ENCODE measurements at places on chromosomes 1 and 21.

GRCh38 chr1:178470411-178470960 lies 26.3 kb downstream of the CLEC20A start:
- no peak for DNase-seq

DNA sequence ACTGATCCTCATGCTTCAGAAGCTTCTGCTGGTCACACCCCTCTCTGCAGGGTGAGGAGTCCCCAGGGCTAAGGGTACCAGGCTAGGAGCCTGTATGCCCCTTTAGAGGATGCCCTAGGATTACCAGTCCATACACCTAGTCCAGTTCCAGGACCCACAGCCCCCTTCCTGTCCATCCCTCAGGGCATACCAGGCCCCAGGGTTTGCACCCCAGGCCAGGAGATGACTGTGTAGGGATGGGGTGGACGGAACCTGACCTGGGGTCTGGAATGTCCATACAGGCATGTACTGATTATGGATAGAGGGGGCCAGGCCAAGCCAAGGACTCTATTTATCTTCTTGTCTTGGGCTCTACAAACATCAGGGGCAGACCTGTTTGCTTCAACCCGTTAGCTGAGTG lies 34.9 kb downstream of the TRIM67 start:
- DNase-seq = no peak

DNA sequence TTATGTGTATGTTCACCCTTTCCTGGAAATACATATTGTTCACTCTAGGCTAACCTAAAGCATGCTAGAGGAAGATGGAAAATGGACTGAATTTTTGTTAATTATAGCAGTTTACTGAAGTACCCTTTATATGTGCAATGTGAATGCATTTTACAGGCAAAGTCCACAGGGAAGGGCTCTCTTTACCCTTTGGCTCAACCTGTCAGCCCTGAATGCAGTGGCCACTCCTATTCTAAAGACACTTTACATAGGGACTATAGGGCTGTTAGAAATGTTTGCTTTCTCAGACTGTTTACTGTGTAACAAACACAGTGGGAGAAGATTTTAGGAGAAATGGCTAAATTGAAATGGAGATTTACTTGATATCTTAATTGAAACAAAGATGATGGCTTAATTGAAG lies 78.5 kb downstream of the BRINP2 start:
- no peak for DNase-seq

- no peak for DNase-seq
These were observed 627.4 kb downstream of the LMO4 start for GRCh38 chr1:87956072-87956471.

GRCh38 chr1:170856455-170856854 lies 78.9 kb upstream of the MROH9 start:
- no peak for DNase-seq

DNA sequence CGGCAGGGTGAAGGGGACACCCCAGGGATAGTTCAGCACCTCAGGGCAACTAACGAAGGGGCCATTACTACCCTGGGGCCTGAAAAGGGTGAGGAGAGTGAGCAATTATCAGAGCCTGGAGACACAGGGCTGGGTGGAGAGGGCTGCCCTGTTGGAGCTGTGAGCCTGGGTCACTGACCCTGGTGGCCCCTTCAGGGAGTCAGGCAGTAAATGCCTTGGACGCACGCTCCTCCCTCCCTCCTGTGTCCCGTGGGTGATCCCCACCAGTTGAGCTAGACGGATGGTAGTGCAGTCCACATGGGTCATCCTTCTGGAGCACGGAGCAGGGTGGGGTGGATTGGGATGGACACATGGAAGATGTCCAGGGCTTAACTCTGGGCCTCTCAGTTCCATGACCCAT lies 305.3 kb downstream of the PTPRU start:
- no peak for DNase-seq

GRCh38 chr1:54571803-54572541 lies 23.9 kb downstream of the ACOT11 start:
- DNase-seq = no peak

- DNase-seq = no peak
These were observed 104.1 kb upstream of the SLC25A33 start for GRCh38 chr1:9435153-9435636.

- no peak for DNase-seq
These were observed 8.7 kb upstream of the TNFRSF4 start for GRCh38 chr1:1222575-1223225.

DNA sequence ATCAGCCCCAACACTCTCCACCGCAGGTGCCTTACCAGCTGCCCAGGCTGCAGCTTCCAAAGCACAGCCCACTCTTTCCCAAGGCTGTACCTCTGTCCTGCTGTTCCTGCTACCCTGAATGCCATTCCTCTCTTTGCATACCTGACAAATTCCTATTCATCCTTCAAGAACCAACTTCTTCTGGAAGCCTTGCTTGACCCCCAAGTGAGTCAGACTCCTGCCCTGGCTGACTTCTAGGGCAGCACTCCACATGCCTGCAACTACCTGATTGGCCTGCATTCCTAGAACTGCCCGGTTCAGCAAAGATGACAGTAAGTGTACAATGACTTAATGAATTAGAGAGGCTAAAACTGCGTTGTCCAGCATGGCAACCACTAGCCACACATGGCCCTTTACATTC lies 20.8 kb upstream of the PDZK1IP1 start:
- DNase-seq = no peak

DNA sequence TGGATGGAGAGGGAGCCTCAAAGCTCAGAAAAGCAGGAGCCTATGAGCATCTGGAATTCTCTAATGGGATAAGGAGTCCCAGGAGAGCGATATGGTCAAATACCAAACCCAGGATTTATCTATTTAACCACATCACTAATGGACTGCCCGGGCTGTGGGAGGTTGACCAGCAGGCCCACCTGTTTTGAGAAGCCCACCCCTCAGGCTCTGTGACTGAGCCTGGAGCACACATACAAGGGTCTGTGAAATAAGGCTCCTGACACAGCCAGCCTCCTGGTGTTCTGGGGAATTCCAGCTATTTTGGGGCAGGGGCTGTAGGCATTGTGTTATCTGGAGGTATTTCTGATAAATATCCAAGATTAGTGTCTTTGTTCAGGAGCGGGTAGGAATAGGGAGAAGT lies 132.0 kb upstream of the C1orf21 start:
- no peak for DNase-seq

- DNase-seq = no peak
These were observed 48.7 kb upstream of the ACTL8 start for GRCh38 chr1:17706445-17706844.

GRCh38 chr21:27818847-27819246 lies 852.0 kb upstream of the ADAMTS5 start:
- DNase-seq = no peak

DNA sequence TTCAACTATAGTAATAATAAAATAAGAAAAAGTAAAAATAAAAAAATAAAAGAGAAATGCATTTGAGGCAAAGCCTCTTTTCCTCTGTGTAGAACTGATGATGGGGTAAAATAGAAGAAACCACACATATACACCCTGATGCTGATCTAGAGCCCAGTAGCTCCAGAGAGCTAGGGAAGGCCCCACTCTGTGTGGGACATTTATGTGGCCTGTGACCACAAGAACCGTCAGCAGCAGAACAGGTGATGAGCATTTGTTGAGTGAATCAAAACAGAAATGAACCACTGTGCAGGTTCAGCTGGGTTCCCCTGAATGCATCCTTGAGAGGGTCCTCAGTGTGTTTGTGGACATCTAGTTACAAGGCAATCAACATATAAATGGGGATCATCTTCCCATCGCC lies 221.8 kb upstream of the HOOK1 start:
- DNase-seq = no peak

DNA sequence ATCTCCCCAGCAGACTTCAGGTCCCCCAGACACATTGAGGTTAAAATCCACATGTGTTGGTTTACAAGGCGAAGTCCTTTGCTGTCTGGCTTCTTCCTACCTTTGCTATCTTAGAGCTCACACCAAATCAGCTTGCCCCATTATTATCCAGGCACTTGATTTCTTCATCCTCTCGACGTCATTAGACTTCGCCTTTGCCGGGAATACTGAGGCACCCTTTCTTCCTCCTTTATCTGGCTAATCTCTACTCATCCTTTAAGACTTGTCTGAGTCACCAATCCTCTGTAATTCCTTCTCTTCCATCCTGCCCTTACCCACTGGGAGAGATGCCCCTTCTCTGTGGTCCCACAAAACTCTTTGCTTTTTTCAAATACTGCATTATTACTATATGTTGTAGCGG lies 9.2 kb upstream of the XCL2 start:
- DNase-seq = no peak

DNA sequence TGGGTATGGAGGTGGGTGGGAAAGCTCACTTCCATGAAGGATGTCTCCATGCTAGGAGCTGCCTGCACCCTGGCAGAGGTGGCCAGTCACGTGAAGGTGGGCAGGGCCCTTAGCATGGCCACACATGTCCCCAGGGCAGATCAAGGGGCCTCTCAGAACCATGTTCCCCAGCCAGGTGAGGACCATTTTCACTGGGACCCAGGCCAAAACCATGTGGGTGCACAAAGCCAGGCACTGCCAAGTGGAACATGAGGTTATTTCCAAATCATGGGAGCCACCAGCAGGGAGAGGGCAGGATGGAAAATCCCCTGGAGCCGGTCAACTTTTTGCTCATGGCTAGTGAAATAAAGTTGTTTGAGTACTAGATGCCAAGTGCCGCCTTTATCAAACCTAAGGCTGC lies 9.7 kb downstream of the ZNF692 start:
- no peak for DNase-seq

DNA sequence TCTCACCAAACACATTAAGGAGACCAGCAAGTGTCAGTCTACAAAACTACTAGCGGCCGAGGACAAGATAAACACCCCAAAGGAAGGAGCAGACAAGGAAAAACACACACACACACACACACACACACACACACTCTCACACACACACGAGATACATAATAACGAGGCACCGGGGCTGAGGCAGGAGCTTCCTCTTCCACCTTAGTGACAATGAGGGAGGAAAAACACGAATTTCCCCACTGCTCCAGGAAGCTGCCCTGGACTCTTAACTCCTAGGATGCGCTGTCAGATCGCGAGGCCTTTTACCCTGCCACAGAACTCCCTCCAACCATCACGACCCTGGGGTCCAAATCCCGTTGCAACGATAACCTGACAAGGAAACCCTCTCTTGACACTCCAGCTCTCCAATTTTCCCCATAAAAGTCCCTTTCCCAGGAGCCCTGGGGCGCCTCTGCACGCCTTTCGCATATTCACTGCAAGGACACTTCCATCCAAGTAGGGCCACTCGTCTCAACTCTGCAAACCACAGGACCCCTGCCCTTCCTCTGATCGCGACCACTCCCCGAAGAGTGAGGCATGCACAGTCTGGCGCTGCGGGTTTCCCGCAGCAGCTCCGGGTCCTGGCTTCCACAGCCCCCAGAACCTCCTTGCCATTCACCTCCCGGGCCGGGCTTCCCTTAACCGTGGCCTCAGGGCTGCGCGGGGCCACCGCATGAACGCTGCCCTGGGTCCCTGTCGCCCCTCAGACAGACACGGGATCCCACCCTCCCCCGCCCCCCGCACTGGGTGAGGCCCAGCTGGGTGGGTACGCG lies 581 bp downstream of the ETV3 start:
- DNase-seq = no peak

DNA sequence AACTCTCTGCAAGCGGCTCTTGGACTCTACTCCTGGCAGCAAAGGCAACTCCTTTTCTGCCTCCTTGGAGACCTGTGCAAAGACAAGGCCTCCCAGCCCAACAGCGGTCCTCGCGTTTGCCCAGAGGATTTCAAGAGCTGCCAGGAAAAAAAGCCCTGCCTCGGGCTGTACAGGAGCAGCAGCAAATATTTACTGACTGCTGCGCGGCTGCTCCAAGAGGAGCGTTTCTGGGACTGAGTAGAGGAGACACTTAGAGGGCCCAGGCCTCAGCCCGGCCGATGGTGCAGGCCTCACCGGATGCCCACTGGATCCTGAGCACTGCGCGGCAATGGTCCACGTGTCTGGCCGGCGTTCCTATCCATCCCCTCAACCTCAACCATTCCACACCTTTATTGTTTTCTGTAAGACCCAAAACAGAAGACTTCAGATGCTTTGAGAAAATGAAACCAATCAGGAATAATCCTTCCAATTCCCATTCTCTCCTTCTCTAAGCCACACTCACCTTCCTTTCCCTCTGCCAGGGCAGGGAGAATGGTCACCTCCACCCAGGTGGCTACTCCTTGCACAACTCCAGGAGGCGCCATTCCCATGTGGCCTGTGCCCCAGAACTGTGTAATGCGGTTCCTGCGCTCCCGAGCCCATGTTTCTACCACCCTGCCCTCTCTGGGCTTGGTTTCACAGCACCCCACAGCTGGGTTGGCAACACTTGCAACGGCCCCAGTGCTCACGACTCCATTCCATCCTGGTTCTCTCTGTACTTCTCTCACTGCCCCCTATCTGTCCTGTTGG lies 215.8 kb downstream of the TRABD2B start:
- DNase-seq = no peak

GRCh38 chr1:18178111-18178510 lies 70.5 kb downstream of the IGSF21 start:
- DNase-seq = no peak

GRCh38 chr21:34795175-34795547 lies 126.4 kb downstream of the CLIC6 start:
- DNase-seq = no peak

DNA sequence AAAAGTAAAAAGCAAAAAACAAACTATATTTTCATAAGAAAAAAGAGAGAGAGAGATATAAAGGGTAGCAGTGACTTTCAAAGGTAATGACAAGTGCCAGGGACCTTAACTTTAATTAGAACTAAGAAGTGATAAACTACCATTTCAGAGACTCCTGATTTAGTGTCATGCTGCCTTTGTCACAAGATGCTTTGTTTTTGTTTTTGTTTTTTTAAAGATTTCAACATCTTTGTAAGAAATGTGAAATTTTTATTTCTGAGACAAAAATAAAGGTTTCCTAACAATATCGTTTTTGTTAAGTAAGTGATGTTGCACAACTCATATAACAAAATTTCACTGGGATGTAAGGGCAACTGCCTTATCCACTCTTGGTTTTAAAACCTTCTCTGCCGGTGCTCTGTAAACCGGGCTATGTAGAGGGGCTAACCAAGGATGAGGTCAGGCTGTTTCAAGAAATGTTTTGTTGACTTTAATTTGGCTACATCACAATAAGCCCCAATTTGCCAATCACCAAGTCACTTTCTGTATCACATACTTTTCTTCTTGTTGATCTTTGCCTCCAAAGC lies 35.2 kb upstream of the SYT2 start:
- DNase-seq = no peak

DNA sequence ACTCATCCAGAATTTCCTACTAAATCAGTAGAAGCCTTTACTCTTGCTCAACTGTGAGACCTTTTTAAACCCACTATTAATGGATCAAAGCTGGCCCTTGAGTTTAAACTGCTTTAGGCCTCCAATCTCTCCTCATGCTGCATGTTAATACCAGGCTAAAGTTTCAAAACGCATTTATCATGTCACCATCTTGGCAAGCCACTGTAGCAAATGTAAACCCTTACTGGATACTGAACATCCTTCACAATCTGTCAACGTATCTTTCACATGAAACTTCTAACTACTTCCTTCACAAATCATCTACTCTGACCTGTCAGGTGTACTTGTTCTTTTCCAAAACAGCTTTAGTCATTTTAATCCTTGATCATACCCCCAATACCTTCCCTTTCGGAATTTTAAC lies 3.0 kb downstream of the PAXBP1 start:
- DNase-seq = no peak

All from stimulated activated CD4-positive, alpha-beta T cell treated with anti-CD3 and anti-CD28 coated beads, Interleukin-12 subunit alpha, Interleukin-12 subunit beta, amount 100 ng/mL, for 24 hours (primary cell).